ENCODE measurements at places on chromosomes 11 and 22.
A peak's percentile ranks its signal among the peaks of the same experiment; 100 is the strongest.

- DNase-seq: peak; percentile 96
Measured at GRCh38 chr11:65569973-65570918, at the start of gene ZNRD2. Gene ZNRD2, plus strand, starts transcription at chr11:65570477. Its CDS starts 15 bp downstream, at chr11:65570492.

GRCh38 chr11:96019810-96020747, 96.2 kb upstream of the MTMR2 start:
- no peak for DNase-seq

- DNase-seq: no peak
Measured at GRCh38 chr11:118783724-118784495, 7.1 kb downstream of the DDX6 start.

- DNase-seq: no peak
Measured at GRCh38 chr11:67317888-67318555, 14.7 kb downstream of the SSH3 start.

DNA sequence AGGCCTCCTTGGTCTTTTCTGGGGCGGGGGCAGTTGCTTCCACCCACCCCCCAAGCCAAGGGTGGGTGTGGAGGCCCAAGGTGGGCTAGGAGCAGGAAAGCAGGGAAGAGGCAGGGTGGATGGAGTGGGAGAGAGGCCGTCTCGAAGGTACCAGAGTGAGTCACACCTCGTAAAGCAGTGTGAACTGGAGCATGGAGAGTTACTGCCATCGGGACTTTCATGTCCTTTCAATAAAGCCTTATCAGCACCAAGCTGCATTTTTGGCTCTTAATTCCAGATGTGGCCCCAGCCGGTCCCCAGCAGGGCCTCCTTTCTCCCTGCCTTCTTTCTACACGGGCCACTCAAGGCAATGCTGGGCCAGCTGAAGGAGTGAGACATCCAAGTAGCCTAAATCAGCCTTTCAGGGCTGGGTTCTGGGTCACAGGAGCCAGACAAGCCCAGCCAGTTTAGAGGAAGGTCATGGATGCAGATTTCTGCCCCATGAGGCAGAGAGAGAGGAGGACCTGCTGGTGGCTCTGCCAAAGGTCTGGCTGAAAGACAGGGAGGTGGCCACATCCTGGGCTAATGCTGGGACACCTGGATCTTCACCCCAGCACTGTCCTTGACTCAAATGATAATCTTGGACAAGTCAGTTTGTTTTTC, 59.0 kb upstream of the CD82 start:
- DNase-seq: no peak

DNA sequence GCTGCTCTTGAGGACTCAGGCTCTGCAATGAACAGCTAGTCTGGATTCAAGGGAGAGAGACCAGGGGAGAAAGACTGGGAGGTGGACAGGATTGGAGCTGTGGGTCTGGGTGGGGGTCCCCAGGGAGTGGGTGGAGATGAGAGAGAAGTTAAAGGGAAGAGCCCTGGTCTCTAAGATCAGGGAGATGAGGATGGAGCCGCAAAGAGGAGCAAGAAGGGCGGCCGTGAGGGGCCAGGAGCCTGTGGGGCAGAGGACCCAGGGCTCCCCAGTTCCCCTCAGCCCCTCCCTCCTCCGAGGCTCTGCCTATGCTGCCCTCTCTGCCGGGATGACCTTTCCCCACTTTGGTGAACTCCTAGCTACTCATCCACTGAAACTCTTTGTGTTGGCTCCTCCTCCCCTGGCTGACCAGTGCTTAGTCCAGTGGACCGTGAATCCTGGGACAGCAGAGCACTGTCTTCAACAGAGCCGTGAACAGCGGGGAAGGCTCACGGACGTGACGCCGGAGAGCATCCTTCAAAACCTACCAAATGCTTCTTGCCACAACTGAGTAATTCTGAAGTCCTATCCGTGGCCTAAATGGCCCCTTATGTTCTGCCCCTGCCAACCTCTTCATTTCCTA, 16.4 kb upstream of the RFPL3 start:
- DNase-seq: no peak

- no peak for DNase-seq
Measured at GRCh38 chr11:134001088-134001487, 44.3 kb upstream of the IGSF9B start.

DNA sequence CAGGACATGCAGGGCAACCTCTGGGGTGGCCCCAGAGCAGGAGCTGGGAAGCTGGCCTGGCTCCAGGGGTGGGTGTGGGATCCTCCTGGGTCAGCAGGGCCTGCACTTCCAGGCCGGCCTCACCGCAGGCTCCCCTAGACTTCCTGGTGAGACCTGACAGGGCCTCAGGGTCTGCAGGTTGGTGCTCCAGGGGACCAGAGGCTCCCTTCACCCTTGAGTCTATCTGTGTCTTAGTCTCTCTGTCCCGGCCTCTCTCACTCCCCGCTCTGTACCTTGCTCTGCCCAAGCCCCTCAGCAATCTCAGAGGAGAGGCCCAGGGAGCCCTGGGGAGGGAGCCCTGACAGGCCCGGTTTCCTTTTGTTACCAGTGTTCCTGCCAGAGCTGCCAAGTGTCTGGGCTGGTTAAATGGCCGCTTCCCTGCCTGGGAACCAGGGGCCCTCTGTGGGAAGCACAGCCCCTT, 13.9 kb downstream of the CD82 start:
- DNase-seq: no peak

GRCh38 chr11:723120-723883, 17.3 kb downstream of the EPS8L2 start:
- DNase-seq: no peak

DNA sequence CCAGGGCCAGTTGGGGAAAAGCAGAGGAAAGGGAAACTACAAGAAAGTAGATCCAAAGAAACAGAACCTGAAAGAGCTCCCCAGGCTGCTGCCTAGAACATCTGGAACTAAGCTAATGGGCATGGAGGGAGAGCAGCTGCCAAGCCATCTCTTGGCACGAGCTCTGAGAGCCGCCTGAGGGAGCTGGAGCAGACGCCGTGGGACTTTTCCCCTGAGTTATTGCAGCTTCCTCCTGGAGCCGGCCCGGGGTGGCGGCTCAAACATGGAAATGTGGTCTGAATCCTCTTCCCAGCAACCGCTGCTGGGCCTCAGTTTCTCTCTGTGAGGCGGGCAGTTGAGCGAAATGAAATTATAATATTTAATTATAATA, 41.8 kb downstream of the LIF start:
- DNase-seq: no peak

GRCh38 chr22:43704051-43704450, 108.1 kb downstream of the EFCAB6 start:
- no peak for DNase-seq

DNA sequence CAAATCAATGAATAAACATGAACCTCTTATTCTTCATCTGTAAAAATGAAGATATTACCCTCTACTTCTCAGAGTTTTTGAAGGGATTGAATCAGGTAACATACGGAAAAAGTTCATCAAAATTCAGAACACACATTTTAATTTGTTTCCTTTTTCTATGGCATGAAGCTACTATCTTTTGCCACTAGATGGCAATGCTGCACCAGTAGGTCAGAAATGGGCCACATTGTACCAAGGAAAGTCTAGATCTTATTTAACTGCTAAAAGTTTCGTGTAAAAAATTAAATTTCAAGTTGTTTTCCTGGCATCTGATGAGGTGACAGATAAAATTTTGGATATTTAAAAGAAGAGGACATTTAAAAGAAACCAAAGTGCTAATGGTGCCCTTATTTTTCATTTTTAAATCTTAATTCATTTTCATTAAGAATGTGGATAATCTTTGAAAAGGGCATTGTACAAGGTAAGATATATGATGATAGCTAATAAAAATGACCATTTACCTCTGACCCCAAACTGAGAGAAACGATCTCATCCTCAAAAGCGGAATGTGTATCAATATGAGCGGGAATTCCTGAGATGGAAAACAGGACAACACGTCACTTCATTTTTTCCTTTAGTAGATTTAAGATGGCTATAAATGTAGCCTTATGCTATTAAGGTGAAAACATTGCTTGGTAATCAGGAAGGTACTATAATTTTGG, 16.1 kb downstream of the ALKBH8 start:
- no peak for DNase-seq

DNA sequence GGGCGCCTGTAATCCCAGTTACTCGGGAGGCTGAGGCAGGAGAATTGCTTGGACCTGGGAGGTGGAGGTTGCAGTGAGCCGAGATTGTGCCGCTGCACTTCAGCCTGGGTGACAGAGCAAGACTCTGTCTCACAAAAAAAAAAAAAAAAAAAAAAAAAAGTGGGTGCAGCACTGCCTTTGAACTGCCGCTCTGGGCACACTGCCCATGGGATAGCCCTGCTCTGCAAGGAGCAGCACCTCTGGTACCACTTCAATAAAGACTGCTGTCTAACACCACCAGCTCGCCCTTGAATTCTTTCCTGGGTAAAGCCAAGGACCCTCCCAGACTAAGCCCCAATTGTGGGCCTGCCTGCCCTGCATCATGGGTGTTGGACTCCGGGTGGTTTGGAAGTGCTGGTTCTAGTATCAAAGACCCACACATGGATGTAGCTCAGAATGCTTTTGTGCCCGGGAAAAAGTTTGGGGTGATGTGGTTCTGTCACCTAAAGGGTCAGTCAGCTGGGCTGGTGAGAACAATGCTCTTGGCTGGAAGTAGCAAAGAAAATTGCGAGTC, 444.3 kb downstream of the TBC1D22A start:
- no peak for DNase-seq

DNA sequence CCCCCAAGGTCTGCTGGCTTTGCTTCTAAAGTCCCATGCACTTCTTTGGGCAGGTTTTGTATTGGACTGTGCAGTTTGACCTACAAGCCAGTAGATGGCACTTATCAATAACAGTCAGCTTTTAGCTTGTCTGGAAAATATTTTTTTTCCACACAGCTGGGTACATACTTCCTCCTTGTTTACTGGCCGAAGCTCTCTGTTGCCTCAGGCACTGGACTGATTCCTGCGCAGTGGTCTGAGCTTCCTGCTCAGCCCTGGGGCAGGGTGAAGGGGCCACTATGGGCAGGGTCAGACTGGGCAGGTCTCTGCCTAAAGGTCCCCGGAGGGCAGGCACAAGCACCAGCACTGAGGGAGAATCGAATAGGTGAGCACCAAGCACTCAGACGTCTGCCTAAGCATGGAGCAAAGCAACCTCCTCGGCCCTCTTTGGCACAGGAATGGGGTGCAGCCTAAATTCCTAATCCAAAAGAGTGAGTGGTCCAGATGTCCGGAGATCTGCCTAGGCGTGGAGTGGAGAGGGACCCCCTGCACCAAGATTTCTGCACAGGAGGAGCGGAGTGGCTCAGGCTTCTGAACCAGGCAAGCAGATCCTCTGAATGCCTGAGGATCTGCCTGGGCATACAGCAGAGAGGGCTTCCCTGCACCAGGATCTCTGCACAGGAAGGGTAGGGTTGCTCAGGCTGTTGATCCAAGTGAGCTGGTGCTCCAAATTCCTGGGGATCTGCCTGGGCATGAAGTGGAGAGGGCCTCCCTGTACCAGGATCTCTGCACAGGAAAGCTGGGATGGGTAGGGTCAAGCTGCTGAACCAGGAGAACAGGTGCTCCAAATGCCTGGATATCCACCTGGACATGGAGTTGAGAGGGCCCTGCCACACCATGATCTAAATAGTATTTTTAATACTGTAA, 105.9 kb upstream of the C11orf58 start:
- DNase-seq: no peak

DNA sequence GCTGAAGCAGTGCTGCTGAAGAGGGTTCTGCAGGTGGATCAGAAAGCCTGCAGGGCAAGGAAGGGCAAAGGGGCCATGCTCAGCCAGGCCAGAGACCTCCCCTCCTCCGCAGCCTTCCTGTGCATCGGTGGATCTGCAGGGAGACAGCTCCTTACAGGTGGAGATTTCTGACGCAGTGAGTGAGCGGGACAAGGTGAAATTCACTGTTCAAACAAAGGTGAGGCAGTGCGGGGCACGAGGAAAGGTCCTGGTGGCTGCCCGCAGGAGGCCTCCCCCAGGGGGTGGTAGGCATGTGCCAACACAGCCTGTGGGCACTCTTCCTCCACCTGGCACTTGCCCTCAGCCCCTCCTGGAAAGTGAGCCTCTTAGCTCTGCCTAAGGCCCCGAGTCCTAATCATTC, 8.6 kb downstream of the CFL1 start:
- no peak for DNase-seq

DNA sequence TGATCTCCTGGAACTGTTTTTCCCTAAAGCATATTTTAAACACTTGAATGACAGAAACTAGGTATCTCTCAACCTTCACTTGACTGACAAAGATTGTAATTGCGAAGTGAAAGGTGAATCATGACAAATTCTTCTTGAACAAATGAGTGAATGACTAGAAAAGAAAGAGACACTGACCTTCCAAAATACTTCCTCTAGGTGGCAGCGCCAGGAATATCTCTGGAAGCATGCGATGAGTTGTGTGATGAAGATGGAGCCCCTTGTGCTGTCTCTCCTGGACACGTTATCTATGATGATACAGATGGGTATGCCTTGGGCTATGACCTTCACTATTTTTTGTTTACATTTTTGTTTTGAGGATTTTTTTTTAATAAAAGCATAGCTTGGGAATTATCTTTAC, 7.0 kb upstream of the CASP12 start:
- DNase-seq: no peak

DNA sequence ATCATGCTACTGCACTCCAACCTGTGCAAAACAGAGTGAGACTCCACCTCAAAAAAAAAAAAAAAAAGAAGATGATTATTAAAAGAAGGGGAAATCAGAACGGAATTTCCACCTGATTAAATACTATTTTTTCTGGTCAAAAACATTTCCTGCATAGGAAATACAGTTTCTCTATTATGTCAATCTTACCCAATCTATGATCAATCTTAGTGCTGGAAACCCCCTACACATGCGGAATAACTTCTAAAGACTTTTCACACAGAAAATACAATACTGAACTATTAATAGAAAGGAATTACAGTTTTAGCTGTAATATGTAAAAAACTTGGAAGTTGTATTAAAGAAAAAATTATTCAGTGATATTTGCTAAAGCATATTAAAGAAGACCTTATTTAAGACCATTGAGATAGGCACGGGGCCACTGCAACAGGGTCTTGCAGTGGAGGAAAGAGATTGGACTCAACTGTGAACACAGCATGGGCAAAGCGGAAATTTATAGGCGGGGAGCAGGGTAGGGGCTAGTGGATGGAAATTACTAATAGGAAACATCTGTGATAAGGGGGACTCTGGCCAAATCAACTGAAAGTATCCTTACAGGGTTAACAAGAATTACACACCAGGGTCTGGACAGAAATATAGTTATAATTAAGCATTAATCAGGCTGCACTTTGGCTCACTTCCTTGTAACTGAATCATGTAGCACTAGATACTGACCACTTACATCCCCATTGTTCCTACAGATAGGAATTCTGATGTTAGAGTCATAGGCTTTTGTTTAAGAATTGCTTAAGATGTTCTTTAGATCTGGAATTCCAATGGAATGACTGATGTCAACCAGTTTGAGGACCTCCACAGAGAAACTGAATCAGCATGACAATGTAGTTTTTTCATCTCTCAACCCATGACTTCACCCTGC, 411.5 kb upstream of the DDI1 start:
- peak; percentile 52 for DNase-seq

GRCh38 chr11:64876229-64876750, 2.1 kb downstream of the EHD1 start:
- DNase-seq: no peak

- no peak for DNase-seq
Measured at GRCh38 chr22:45310977-45311531, 1.3 kb downstream of the FAM118A start.

DNA sequence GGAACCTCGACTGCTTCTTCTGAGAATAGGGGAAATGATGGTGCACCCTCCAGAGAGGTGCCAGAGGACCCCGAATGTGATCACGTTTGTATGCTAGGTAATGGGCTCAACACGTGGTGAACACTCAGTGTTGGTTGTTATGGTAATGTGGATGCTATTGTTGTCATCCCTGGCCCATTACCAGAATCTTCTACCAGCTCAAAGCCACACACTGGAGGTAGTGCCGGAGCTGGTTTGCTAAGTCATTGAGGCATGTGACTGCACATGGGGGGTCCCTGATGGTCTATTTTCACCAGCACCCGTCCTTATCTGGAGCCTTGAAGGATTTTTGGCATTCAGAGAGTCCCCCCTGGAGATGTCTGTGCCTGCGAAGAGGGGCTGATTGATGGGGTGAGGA, 119.1 kb upstream of the CD82 start:
- DNase-seq: no peak
